ENCODE measurements at places on chromosomes 7 and 10.

DNA sequence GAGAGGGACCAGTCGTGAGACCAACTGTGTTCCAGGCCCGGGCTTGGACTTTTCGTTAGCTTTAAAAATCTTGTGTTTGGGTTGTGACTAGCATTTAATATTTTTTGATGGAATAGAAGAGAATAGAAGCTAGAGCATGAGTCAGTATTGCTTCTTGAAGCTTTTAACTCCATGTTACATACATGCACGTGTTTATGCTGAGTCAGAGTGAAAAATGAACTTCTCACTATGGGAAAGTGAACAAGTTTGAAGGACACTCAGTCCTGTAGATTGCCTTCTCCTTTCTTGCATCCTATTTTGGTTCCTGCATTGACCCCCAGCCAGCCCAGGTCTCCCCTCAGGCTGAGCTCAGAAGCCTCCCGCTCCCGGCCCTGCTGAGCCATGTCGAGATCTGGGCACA, 31.8 kb downstream of the GHRHR start:
- no peak for DNase-seq

- DNase-seq = no peak
Observed at GRCh38 chr10:130719448-130719752, 583.2 kb downstream of the GLRX3 start.

GRCh38 chr7:111392294-111392693, 170.0 kb downstream of the IMMP2L start:
- DNase-seq = no peak

DNA sequence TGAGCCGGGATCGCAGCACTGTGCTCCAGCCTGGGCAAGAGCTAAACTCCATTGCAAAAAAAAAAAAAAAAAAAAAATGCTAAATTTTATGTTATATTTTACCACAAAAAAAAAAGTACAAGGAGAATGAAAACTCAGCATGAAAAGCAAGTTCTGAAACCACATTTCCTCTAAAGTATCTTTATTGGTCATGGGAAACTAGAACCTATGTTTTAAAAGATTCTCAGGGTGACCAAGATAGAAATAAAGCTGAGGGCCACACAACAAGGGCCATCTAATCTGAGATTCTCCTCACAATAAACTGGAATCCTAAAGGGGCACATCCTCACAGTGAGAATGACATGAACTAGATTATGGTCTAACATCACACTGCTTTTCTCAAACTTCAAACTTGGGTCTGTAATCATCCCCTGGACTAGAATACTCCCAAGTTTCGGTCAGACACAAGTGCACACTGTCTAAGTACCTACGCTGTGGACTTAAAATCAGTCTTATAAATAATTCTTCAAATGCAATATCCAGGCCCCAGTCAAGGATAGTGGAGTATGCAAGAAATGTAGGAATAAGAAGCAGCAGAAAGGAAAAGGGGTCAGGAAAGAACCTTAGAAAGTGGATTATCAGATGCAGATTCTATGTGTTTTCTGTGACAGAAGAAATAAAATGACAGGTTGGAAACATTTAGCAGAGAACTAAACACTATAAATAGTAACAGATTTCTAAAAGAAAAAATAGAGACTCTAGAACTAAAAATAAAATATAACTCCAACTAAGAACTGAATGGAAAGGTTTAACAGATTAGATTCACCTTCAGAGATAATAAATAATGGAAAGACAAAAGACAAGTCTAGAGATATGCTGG, 49.9 kb downstream of the COA1 start:
- no peak for DNase-seq

DNA sequence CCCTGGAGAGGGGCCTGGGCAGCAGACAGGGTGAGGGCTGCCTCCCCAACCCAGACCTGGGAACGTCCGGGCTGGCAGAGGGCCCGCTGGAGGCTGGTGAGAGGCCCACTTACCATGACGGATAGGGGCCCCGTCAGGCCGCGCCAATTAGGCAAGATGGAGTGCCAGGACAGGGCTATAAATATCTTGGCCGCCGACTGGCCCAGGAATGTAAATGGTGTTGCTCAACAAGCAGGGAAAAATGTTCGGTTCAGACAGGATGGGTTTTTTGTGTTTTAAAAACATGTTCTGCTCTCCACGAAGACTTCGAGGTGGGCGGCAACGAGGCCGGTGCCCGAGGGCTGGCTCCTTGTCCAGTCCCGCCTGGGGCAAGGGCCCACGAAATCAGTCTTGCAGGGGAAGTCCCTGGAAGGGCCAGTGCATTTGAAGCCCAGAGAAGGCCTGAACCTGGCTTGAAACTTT, 35.8 kb upstream of the ELN start:
- DNase-seq = no peak

GRCh38 chr7:1022801-1023465, 21.4 kb upstream of the GPR146 start:
- no peak for DNase-seq

DNA sequence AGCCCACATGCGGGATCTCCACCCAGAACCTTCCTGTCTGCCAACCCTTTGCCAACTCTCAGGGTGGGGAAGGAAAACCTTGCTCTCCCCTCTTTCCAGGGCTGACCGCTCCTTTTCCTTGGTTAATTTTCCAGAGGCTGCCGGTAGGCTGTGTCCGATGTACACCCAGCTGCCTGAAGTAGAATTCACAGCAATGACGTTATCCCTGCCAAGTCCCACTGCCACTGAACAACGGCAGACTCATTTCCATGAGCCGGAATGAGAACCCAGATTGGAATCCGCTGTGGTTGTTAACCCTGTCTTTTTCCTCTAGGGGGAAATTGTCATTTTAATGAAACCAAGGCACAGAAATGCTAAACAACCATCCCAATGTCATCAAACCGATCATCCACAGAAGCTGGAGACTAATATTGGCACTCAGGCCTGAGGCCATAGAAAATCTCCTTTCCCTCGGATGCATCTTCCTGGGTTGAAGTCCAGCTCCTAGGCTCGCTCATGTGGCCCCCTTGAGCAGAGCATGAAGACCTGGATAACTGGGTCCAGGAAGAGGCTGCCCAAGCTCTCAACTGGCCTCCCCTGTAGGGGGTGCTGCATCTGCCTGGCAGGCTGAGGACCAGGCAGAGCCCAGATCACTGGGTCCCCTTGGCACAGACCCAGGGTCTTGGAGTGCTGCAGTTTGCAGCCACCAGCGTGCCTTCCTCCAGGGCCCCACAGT, 30.4 kb downstream of the KLRG2 start:
- DNase-seq = no peak

DNA sequence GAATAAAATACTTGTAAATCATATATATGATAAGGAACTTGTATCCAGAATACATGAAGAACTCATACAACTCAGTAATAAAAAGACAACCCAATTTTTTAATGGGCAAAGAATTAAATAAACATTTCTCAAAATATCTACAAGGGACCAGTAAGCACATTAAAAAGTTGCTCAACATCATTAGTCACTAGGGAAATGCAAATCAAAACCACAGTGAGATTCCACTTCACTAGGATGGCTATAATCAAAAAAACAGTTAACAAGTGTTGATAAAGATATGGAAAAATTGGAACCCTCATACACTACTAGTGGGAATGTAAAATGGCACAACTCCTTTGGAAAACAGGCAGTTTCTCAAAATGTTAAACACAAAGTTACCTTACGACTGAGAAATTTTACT, 40.3 kb upstream of the YAE1 start:
- DNase-seq = no peak

DNA sequence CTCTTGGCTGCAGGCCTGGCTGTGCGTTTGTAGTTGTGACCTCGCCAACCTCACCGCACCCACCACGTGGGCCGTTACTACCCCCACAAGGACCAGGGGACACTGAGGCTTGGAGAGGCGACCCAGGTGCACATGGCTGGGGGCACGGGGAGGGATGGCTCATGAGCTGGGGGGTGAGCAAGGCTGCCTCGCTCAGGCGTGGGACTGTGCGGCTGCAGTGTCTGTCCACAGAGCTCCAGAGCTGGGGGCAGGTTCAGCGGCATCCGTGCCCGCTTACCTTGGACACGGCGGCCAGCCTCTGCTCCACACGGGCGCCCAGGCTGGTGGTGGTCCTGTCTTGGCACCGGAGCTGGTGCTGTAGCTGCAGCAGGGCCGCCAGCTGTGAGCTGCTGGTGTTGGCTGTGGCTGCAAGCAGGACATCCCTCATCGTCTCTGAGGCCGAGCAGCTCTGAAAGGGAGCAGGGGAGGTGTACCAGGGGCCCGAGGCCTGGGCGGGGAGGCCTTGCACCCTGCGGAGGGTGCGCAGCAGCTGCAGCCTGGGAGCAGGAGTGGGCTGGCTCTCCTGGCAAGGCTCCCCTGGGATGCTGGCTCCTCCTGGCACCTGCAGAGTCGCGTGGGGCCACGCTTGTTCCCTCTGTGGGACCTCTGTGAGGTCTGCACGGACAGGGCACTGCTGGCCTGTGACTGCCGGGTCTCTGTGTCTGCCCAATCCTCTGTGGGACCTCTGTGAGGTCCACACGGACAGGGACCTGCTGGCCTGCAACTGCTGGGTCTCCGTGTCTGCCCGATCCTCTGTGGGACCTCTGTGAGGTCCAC, 60.0 kb upstream of the NKX6-2 start:
- DNase-seq = no peak

GRCh38 chr10:22222236-22223190, 4.7 kb upstream of the EBLN1 start:
- DNase-seq = no peak

GRCh38 chr7:82209179-82209747, 234.3 kb downstream of the CACNA2D1 start:
- no peak for DNase-seq

- DNase-seq = no peak
Observed at GRCh38 chr7:87413029-87413428, 62.5 kb downstream of the ABCB4 start.

GRCh38 chr10:110560012-110560411, 7.5 kb upstream of the SMC3 start:
- no peak for DNase-seq

- DNase-seq = no peak
Observed at GRCh38 chr7:157715071-157715937, 378.5 kb downstream of the DNAJB6 start.

DNA sequence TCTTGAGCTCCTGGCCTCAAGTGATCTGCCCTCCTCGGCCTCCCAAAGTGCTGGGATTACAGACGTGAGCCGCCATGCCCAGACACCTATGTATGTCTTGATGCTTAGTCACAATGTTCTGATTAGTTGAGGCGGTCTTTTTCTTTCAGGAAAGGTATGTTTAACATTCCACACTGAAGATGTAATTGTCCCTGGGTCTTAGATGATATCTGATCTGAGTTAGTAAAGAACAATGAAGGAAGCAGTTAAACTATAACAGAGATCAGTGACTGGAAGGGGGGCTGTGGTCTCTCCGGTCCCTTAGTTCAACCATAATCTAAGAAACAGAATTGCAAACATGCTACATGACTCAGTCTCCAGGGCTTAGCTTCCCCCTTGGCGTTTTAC, 31.5 kb upstream of the SH2D4B start:
- DNase-seq = no peak

- no peak for DNase-seq
Observed at GRCh38 chr7:2572101-2572842, 13.5 kb downstream of the IQCE start.

DNA sequence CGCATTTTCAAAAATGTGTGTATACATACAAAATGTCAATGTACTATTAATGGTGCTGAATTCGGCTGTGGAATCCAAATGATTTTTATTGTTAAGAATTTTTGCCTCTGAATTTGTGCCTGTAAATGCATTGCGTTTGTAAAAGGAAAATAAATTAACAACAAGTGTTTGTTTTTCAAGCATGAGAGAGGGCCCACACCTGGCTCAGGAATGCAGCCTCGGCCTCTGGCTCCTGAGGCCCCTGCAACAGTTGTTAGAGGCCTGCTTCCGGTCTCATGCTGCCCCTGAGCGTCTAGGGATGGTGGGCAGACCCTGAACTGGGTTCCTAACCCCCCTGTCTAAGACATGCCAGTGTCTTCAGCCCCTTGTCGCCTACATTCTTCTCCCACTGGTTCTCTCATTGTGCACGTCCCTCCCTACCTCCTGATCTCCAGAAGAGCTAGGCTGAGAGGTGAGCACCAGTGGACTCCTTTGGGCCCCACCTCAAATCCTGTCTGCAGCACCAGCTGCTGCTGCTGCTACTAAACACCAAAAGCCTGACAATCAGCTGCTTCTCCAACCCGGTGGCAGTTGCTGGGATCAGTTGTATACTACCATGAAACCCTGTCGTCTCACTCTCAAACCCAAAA, 1.9 kb upstream of the BTBD16 start:
- DNase-seq = no peak

DNA sequence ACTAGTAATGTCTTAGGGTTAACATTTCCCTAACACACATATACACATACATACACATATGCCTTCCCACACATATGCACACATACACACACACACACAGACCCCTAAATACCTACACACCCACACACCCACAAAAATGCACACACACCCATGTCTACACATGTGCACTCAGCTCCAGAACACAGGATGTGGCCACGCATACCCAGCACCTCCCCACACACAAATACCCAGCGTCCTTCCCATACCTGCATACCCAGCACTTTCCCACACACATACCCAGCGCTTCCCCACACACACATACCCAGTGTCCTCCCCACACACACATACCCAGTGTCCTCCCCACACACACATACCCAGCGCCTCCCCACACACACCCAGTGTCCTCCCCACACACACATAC, 534.9 kb downstream of the DNAJB6 start:
- peak; percentile 43 for DNase-seq

DNA sequence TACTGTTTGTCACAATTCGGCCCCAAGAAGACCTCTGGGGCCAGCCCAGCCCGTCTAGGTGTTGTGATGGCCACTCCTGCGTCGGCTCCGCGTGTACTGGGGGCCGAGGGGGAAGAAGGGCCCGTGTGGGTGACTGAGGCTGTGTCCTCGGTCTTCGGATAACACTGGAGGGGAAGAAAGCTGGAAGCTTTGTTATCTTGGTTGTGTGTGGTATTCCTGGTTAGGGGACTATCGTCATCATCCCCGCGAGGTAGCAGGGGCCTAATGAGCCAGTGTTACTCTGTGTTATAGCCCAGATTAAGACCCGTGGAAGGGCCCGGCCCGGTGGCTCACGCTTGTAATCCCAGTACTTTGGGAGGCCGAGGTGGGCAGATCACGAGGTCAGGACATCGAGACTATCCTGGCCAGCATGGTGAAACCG, 854 bp downstream of the MTG1 start:
- no peak for DNase-seq

DNA sequence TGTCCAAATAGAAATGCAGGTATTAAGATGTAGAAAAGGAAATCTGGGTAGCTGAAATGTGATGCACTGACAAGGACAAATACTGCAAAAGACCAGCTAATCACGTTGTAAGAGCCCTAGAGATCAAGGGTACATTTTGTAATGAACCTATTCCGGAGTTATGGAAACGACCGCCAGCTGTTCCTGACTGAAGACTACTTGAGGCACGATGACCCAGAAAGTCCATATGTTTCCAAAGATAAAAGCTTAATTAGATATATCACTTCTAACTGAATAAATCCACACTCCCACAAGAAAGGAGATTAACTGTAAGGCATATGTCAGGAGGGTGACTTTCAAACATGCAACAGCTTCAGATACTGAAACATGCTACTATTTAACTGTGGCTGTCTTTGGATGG, 253.5 kb downstream of the NSUN6 start:
- no peak for DNase-seq

DNA sequence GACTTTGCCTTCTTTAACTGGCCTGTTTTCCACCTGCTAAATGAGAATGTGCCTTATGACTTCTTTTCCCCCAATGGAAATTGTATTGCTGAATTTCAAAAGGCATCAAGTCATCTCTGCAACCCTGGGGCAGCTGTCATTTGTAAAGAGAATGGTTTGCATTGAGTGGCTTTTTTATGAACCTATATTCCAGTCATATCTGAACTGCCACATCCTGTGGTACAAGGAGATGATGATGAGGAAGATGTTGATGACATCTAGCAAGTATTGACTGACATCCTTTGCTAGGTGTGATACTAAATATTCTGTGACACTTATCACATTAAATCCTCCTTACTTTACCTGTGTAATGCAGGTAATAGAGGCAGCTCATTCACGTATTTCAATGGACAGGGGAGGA, 88.3 kb upstream of the KIAA1217 start:
- no peak for DNase-seq
